Left ventricle myocardium superior (tissue), 1 donor: ENCODE measurements at places on chromosomes 12 and 14. TPM values are rescaled to one million over a fixed set of nuclear protein-coding genes. Genes with fewer than 3 reads are reported as not detected.

The CDKN3 gene
- 5.5 TPM for total RNA-seq

The AHSA1 gene
- 231 TPM for total RNA-seq

The SSPN gene
- total RNA-seq = 56.4 TPM

The AVPR1A gene
- 1.9 TPM for total RNA-seq

The MYO1H gene
- 0.52 TPM for total RNA-seq

The GPR84 gene
- total RNA-seq = not detected

The WNT1 gene
- total RNA-seq = not detected

The FOXN4 gene
- total RNA-seq = not detected

The GLIPR1L1 gene
- not detected for total RNA-seq

The TARBP2 gene
- 10.1 TPM for total RNA-seq
